ENCODE measurements at places on chromosomes 11 and 22.
A peak's percentile ranks its signal among the peaks of the same experiment; 100 is the strongest.

DNA sequence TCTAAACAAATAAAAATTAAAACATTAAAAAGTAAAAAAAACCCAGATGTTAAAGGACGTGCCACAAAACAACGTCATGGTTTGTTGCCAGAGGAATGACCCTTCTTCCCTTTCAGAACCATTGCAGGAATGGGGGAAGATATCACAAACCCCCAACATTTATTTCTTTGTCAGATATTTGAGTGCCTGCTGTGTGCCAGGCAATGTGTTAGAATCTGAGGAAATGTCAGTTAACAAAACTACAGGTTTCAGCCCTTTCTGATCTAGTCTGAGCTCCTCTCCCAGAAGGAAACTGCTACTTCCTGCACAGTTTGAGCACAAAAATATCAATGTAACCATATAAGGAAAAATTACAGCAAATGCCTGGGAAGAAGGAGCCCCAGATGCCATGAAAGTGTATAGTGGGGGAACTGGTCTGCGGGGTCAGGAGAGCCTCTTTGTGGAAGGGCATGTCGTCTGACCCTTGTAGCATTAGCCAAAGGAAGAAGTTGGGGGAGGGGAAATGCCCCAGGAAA is 7.1 kb upstream of the NHERF4 start:
- no peak for DNase-seq

DNA sequence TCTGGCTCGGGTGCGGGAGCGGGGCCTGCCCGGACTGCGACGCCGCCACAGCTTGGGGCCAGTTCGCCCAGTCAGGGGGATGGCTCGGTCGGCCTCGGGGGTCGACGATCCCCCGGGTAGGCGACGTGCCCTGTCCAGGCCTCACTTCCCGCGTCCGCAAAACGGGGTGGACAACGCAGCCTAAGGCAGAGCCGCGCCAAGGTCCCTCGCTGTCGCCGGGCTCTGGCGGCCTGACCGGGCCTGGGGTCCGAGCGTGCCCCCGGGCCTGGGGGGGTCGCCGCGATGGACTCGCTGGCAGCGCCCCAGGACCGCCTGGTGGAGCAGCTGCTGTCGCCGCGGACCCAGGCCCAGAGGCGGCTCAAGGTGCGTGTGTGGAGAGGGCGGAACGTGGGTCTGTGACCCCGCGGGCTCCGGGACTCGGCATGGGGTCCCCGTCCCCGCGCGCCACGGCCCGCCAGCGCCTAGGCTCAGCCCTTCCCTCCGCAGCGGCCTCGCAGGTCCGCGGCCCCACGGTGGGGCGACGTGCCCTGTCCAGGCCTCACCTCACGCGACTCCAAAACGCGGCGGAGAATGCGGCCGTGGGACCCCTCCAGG is 4.2 kb downstream of the SEPTIN5 start:
- DNase-seq, result no peak

- no peak for DNase-seq
Observed at GRCh38 chr22:42258126-42258525, 12.3 kb downstream of the TCF20 start.

- DNase-seq, result peak; percentile 63
Observed at GRCh38 chr11:107017433-107018218, 650 bp downstream of the GUCY1A2 start.

DNA sequence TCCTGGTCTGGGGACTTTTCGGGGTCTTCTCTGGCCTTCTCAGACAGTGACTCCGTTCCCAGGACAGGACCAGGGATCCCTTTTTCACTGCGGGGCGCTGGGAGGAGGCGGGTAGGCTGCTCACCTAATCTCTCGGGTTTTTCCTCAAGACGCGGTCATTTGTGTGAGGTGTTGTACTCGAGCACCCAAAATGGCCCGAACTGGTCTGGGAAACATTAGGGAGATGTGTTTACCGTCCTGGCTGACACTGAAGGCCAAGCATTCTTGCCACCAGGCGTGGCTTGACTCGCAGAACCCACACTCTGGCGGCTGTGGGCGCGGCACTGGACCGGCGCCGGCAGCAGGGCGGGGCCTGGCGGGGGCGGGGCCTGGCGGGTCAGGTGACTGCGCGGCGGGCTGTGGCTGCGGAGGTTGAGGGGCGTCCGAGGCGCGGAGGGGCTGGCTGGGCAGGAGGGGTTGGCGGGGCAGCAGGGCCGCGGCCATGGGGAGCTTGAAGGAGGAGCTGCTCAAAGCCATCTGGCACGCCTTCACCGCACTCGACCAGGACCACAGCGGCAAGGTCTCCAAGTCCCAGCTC is at the start of gene SWAP70:
SWAP70 (plus strand) TSS at position 379 of the 577 bp plus-strand sequence; CDS start at position 482, 103 bp downstream.
- peak; percentile 66 for DNase-seq

DNA sequence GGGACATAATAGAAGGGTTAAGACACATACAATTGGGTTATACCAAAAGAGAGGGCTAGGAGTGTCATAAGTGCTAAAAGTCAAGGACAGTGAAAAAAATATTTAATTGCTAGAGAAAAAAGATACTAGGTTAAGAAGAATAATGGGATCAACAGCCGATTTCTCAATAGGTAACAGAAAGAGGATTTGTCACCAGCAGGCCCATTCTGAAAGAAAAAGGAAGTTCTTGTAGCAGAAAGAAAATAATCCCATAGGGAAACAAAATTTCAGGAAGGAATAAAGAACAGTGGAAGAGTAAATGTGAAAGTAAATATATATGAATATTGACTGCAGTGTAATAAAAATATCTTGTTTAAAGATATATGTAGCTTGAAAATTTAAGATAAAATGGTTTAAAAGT is 43.3 kb upstream of the ADORA2A start:
- DNase-seq, result no peak

- no peak for DNase-seq
Observed at GRCh38 chr11:13364388-13364787, 86.8 kb downstream of the BMAL1 start.

- DNase-seq, result no peak
Observed at GRCh38 chr22:45284705-45285262, at the start of gene UPK3A. TSS of gene UPK3A (plus strand) at chr22:45284949. CDS start at chr22:45285014, 65 bp downstream.

- DNase-seq, result no peak
Observed at GRCh38 chr22:46269564-46269963, 1.8 kb downstream of the TTC38 start.
